ENCODE measurements at places on chromosomes 1 and 21.

- DNase-seq = no peak
Measured at GRCh38 chr21:26137379-26138060, 33.0 kb downstream of the APP start.

DNA sequence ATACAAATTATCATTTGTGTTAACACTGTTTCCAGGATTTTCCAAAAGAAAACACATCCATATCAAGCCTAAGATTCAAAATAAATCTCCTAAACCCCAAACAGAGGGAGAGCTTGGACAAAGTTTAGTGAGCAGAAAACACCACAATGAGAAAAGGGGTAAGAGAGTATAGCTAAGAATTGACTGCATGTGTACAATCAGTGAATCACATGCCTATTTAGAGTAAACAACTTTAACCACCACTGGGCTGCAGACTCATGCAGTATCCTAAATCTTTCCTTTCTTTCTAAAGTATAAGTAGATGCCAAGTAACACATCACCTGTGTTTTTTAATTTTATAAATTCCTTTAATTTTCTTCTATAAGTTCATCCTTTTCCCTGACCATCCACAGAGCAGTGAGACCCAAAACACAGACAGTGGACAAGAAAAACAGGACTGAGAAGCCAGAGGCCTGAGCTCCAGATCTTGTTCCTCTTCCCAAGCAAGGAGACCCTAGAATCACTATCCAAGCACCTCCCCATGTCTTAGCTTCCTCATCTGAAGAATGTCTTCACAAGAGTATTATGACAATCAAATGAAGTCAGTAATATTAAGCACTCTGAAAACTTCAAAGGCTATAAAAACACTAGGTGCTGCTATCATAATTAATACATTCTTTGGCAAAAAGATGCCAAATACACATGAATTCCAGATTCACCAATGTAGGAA is 93.1 kb downstream of the VAV3 start:
- DNase-seq = no peak

DNA sequence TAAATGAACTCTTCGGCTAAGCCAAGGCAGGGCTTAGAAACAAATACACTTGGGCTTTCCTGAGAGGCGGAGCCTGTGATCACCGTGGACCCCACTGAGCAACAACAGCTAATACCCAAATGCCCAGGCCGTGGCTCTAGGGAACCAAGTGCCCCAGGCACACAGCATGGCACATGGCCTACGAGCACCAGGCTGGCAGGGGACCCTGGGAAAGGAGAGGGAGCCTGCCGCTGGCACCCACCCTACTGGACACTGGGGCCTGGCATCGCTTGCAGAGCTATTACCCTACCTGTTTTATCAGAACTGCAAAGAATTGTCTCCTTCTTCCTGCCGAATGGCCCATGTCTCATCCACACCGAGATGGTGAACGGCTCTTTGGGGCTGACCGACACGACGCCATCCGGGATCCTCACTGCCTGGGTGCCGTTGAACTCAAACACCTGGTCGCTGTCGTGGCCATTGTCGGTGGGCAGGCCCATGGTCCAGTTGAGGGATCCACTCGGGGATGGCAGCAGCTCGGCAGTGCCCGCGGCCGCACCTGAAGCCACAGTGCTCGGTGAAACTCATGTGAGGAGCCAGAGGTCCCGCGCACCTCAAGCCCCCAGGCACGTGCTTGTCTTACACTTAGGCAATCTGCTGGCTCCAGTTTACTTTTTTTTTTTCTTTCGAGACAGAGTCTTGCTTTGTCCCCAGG is 79.5 kb downstream of the CLSTN1 start:
- no peak for DNase-seq

GRCh38 chr21:42461881-42462877 is 33.8 kb downstream of the RSPH1 start:
- DNase-seq = peak; percentile 81

DNA sequence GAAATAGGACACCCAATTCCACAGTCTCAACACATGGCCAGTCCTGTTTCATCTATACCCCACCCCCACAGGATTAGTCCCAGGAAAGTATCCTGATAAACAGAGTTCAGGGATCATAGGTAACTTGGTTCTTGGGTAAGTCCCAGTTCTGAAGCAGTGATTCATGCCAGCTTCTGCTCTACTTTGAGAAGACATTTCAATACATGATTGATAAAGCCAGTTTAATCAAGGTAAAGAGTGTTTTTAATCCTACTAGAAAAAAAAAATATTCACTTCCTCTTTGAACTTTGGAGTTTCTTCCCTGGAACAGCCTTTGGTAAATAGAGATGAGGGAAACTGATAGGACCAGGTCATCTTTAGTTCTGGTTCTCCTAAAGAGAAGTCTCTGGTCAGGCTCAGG is 142.4 kb downstream of the TLR5 start:
- no peak for DNase-seq

DNA sequence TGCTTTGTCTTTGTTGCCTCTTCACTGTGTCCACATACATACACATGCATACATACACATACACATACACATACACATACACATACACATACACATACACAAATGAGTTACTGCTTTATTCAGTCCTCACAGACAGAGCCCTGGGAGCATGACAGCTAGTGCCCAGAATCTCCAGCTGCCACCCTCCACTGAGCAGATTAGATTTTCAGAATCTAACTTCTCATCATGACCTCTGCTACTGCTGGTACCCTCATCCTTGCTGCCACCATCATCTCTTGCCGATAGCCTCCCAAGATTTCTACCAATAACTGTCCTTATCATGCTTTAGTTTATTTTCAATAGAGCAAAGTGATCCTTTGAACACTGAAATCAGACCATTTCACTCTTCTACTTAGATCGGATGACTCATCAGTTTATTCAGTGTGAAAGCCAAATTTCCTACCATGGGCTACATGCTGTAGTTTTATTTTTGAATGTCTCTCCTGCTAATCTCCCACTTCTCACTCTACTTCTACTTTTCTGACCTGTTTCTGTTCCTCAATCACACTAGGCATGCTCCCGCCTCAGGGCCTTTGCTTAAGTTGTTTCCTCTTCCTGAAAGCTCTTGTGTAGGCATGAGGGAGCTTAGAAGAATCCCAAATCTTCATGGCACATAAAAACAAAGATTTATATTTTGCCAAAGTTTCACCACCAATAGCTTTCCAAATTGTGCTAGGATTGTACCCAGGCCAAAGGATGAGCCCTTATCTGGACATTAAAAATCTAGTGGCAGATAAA is 43.0 kb downstream of the ATP6V1G3 start:
- DNase-seq = no peak

- DNase-seq = no peak
Measured at GRCh38 chr1:226428348-226428747, 20.5 kb upstream of the PARP1 start.

DNA sequence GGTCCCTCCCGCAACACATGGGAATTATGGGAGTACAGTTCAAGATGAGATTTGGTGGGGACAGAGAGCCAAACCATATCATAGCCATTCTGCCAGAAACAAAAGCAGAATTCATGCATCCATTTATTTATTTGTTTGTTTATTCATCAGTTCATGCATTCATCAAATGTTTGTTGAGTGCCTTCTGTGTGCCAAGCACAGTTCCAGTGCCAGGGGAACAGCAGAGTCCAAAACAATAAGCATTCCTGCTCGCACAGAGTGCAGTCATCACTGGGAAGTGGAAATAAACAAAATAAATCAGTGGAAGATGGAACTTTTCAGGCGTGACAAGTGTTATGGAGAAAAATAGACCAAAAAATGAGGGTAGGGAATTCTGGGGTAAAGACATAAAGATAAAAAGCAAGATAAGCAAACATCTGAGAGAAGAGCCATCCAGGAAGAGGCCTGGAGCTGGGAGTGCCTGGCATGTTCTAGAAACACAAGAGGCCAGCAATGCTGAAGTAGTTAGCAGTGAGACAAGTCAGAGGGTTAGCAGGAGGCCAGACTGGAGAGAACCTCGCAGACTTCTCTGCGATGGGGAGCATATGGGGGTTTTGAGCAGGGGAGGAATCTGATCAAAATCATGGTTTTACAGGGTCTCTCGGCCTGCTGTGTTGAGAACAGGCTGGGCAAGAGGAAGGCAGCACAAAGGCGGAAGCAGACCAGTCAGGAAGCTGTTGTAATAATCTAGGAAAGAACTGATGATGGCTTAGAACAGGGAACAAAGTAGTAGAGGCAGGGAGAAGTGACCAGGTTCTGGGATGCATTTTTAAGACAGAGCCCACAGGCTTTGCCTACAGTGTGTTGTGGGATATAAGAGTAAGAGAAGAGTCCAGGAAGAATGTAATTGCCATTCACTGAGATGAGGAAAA is 113.2 kb downstream of the GLUL start:
- no peak for DNase-seq

DNA sequence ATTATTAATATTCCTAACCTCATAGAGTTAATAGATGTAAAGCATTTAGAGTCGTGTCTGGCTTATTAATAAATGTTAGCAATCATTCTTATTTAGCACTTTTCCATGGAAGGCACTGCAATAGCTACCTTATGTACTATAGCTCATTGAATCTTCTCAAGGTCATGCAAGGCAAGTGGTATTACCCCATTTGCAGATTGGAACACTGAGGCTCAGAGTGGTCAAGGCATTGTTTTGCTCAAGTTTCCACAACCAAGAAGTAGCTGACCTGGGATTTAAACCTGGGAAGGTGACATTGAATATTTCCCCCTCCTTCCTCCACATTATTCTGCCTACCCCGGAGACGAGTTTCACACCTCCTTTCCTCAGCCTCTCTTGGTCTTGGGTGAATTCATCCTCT is 37.8 kb upstream of the EYA3 start:
- no peak for DNase-seq

GRCh38 chr1:53085405-53085804 is 23.4 kb downstream of the PODN start:
- DNase-seq = no peak

DNA sequence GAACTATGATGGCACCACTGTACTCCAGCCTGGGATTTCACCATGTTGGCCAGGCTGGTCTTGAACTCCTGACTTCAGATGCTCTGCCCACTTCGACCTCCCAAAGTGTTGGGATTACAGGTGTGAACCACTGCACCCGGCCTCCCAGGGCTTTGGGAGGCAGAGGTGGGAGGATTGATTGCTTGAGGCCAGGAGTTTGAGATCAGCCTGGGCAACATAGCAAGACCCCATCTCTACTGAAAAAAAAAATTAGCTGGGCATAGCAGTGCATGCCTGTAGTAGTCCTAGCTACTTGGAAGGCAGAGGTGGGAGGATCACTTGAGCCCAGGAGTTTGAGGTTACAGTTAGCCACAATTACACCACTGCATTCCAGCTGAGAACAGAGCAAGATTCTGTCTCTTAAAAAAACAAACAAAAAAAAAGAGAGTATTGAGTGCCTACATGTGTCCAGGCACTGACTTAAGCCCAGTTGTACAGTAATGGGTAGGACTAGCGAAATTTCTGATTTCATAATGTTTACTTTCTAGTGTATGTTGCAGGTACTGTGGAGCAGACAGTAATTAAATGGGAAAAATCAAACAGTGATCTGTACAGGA is 4.2 kb downstream of the MANEAL start:
- no peak for DNase-seq

DNA sequence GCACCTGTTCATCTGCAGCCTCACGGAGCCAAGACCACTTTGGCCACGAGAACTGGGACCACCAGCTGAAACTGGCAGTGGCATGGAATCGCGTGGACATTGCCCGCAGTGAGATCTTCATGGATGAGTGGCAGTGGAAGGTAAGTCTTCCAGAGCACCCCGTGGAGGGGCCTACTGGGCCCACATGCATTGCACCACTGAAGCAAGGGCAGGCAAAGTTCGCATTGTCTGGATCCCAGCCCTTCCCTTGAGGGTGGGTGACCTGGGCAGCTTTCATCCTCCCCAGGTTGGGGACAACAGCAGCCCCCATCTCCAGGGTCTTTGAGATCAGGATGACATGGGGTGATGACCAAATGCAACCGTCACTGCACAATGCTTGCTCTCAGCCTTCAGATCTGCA is 37.5 kb downstream of the TRPM2 start:
- no peak for DNase-seq

- no peak for DNase-seq
Measured at GRCh38 chr1:89198491-89199072, at the start of gene GBP4. TSS of gene GBP4 (minus strand) at chr1:89198942. CDS start at chr1:89198834, 108 bp downstream.

DNA sequence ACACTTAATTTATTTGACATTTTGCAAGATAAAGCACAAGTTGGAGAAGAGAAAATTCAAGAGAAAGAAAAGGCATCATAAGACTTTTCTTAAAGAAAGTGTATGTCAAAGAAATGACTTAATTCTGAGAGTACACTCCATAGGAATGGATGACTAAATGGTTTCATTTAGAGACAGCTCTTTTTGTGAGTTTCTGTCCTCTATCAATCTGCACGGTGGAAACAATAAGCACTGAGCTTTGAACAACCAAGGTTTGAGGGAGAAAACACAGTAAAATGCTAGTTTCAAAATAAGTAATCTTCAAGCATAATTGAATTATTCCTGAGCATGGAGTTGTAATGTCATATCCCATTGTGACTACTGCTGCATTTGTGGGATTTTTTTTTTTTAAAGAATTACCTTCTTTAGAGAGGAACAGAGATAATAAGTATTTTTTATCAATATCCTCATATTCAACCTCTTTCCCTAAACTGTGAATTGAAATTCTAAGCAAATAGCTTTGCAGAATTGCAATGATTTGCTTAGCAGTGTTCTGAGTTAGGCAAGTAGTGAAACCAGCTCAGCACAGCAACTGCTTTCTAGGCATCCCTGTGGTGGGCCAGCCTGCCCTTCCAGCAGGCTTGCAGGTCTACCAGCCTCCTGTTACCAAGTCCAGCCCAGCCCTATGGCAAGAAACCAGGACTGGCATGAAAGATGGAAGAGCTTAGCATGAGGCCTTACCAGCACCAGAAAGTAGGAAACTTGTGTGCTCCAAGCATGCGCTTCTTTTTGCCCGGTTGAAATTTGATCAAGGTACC is 38.2 kb downstream of the KCNJ6 start:
- DNase-seq = no peak

DNA sequence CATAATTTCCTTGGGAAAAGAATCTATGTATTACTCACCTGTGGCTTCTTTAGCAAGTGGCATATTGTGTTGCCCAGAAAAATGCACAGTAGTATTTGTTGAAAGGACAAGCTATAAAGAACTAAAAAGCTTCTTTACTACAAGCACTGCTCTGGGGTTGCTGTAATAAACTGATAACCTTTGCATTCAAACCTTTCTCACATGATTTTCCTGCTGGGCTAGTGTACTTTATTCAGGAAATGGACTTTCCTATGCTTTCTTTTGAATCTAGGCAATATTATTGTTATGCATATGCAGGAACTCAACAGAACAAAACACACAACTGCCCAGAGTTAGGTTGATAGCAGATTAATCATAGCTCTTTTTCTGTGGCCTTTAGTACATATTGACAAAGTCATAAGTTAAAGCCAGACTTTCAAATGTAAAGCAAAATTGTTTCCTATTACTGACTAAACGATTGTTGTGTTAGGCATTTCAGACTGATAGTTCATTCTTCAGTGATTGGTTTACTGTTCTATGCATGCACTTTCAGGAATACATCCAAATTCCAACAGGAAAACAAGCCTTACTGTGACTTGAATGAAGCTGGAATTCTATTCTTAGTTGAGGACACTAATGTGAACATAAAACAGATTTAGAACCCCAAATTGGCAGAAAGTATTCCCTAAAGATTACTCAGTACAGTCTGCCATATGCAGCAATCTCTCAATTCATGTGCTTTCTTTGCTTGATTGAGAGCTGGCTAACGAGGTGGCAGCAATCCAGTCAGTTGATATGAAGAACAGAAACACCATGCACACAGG is 564.3 kb upstream of the NEGR1 start:
- DNase-seq = no peak
